Bronchus fibroblast of lung (primary cell): ENCODE measurements at places on chromosomes 6 and 20. TPM values are rescaled to one million over a fixed set of nuclear protein-coding genes. Genes with fewer than 3 reads are reported as not detected.

Gene PPP1R16B
- not detected in 2 replicates for total RNA-seq

Gene SPTLC3
- 4.8 and 6.6 TPM in 2 replicates for total RNA-seq

Gene NRN1
- total RNA-seq = not detected in 2 replicates

Gene TP53TG5
- not detected in 2 replicates for total RNA-seq

Gene PHF1
- 24.1 and 29.6 TPM in 2 replicates for total RNA-seq

Gene GFRAL
- total RNA-seq = not detected in 2 replicates

Gene TAGAP
- not detected in 2 replicates for total RNA-seq

Gene LPA
- not detected in 2 replicates for total RNA-seq
